ENCODE measurements at places on chromosomes 5 and 9. TPM values are rescaled to one million over a fixed set of nuclear protein-coding genes. Genes with fewer than 3 reads are reported as not detected.

The ALDOB gene
- not detected for total RNA-seq

The CA9 gene
- total RNA-seq = not detected

The NRARP gene
- 4.2 TPM for total RNA-seq

DNA sequence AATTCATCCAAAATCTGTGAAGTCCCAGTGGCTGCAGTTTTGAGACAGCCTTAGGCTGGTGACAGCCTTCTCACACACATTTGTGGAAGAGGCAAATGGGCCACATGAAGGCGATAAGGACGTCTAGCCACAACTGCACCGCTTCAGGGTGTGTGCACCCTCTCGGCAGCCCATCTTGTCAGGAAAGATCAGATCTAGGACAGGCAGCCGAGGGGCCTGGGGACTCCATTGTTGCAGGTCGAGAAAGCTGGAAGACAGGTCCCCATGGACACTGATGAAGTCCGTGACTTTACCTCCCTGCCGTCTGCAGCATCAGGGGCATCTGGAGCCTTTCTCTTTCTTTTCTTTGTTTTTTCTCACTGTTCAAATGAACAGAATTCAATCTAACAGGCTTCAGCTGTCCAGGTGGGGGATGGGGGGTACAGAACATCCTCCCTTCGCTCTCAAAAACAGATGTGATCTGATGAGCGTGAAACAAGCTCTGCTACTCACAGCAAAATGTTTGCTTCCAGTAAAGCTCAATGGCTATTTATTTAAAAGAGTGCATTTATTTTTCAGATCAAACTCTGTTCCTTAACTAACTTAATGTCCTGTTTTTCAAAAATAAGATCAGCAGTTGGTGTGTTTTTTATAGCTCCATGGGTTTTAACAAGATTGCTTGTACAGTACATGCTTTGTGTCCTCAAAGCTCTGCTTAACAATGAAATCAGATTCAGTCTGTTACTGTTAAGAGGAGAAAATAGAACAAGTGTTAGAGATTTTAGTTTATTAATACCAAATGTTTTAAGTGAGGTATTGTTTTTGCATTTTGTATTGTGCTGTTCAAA is 111.8 kb upstream of the OTULINL start:
- H3K4me1 ChIP-seq = no peaks in the 10 kb centered on the region
- peak overlapping the region; percentile 66 for H3K27ac ChIP-seq
- DNase-seq = no peak
- peaks cover 2% of the 10 kb centered on the region for H3K36me3 ChIP-seq
- no peak overlapping the region for H3K4me3 ChIP-seq

DNA sequence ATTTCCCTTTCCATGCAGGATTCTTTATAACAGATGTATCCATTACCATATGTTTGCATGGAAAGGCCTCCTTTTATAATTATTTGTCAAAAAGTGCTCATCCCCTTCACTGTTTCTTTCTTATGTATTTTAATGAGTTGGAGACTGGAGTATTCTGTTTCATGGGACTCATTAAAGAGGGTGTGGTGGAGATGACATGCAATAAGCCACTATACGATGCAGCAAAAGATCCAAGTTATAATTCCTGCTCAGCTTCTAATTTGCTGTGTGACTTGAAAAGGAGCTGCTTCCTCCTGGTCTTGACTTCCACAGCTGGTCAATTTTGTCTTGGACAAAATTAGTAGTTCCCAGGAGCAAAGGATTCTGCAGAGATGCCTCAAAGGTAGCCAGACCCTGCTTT is 13.9 kb downstream of the SGCD start:
- no peaks in the 10 kb centered on the region for H3K27me3 ChIP-seq
- no peak overlapping the region for H3K4me3 ChIP-seq
- no peaks in the 10 kb centered on the region for H3K4me1 ChIP-seq
- no peak for DNase-seq

DNA sequence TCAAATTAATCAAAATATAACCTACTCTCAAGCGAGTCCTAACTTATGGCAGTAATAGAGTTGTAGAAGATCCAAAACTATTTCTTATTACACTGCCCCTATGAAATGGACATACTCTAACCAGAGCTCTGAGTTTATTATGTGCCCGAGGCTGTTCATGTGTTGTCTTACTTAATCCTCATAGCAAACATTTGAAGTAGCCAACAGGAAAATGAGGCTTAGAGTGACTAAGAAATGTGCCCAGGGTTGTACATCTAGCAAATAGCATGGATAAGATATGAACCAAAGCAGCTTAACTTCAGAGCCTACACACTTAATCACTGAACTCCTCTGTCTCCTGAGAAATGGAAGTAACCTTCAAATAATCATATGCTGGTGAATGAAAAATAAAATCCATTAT is 1551.7 kb downstream of the MAT2B start:
- no peak for DNase-seq
- H3K27ac ChIP-seq = no peak overlapping the region
- no peaks in the 10 kb centered on the region for H3K36me3 ChIP-seq
- no peak overlapping the region for H3K4me3 ChIP-seq
- H3K27me3 ChIP-seq = no peaks in the 10 kb centered on the region

DNA sequence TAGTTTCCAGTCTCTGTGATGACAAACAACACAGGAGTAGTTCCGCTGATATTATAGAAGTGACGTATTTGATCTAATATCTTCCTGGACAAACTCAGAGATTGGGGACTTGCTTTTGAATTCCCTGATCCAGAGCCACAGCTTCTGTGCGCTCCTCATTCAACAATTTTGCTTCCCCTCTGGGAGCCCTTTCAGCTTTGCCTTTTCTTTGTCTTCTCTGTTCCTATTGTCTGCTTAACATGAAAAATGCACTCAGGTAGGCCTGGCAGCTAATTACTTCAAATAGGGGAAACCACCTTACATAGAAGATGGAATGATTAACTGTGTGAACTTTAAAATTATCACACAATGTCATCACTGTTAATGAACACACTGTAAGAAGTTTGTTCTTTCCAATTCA is 192.9 kb downstream of the EPB41L4A start:
- H3K4me3 ChIP-seq = no peak overlapping the region
- no peaks in the 10 kb centered on the region for H3K4me1 ChIP-seq
- no peak overlapping the region for H3K27ac ChIP-seq
- H3K36me3 ChIP-seq = no peaks in the 10 kb centered on the region

GRCh38 chr5:84168841-84169240 is 215.8 kb downstream of the EDIL3 start:
- no peaks in the 10 kb centered on the region for H3K36me3 ChIP-seq
- DNase-seq = no peak
- H3K27me3 ChIP-seq = no peaks in the 10 kb centered on the region
- no peak overlapping the region for H3K27ac ChIP-seq
- H3K4me3 ChIP-seq = no peak overlapping the region

GRCh38 chr5:90932052-90932699 is 373.6 kb downstream of the ADGRV1 start:
- no peak for DNase-seq
- H3K27me3 ChIP-seq = no peaks in the 10 kb centered on the region
- H3K36me3 ChIP-seq = no peaks in the 10 kb centered on the region
- H3K4me3 ChIP-seq = no peak overlapping the region

All from tibial nerve (tissue), 4 donors.